ENCODE measurements at places on chromosomes 2 and 18. TPM values are rescaled to one million over a fixed set of nuclear protein-coding genes. Genes with fewer than 3 reads are reported as not detected.

DNA sequence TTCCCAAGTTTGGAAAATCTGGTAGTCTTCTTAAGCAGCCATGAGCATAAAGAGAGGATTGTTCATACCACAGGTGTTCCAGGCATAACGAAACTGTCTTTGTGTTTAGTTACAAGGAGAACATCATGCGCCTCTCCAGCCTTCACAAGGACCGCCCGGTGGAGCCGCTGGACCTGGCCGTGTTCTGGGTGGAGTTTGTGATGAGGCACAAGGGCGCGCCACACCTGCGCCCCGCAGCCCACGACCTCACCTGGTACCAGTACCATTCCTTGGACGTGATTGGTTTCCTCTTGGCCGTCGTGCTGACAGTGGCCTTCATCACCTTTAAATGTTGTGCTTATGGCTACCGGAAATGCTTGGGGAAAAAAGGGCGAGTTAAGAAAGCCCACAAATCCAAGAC, 6.0 kb upstream of the MROH2A start:
- no peak for DNase-seq

- no peak for DNase-seq
Observed at GRCh38 chr2:132909427-132909826, 239.4 kb upstream of the LYPD1 start.

GRCh38 chr18:34757666-34758065, 47.6 kb downstream of the DTNA start:
- no peak for DNase-seq

- DNase-seq = no peak
Observed at GRCh38 chr2:26618611-26619010, 22.6 kb downstream of the CIB4 start.

- DNase-seq = peak; percentile 52
Observed at GRCh38 chr2:6960659-6961058, 43.4 kb downstream of the RNF144A start.

DNA sequence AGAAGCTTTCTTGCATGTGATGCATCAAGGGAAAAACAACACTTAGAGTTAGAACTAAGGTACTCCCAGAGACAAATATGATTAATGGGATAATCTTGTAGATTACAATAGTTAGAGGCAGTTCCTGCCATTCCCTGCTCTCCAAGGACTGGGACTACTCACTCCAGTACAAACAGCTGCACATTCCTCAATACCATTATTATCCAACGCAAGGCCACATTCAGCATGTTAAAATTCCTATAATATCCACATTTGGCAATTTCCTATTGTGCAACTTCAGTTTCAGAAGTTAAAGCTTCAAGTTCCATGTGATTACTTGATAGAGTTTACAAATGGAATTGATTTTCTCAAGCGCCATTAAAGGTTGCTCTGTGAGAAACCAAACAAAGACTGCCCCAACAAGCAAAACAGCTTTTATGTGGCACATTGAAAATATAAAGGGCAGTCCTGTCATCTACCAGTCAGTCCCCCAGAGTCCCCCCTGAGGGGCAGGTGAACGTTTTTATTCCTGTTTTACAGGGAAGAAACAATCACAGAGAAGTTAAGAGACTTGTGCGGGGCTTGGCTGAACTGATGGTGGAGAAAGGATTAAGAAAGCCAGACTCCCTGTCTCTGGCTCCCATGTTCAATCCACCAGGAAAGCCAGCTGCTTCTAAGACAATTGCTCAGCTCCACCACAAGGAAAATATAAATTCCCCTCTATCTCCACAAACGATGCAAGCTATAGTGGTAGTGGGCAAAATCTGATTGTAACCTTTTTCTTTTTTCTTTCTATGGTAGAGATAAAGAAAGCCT, 72.6 kb downstream of the TXNL1 start:
- DNase-seq = no peak

- peak; percentile 10 for DNase-seq
Observed at GRCh38 chr2:181978351-181979150, 7.1 kb upstream of the PPP1R1C start.

- DNase-seq = peak; percentile 88
Observed at GRCh38 chr18:3790703-3791102, 340.7 kb downstream of the TGIF1 start.

- no peak for DNase-seq
Observed at GRCh38 chr2:144824306-144825080, 304.6 kb upstream of the ZEB2 start.

DNA sequence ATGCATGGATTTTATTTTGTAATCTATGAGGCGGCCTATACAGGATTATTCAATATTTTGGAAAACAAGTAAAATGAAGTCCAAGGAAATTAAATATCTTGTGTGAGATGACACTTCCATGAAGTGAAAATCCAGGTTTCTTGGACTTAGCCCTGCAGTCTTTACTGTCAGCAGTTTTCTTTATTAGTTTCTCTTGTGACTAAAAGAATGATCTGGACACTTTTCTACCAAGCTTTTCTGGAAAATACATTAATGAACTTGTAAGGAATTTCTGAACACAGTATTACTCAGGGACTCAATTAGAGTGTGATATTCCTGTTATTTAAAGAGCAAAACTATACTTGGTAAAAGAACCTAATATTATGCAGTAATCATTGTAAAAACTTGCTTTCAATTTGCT, 610.4 kb upstream of the SLC8A1 start:
- DNase-seq = no peak

GRCh38 chr2:233011702-233012131, 1.3 kb downstream of the NGEF start:
- DNase-seq = no peak

GRCh38 chr2:241372361-241372992, 16.4 kb downstream of the FARP2 start:
- no peak for DNase-seq

DNA sequence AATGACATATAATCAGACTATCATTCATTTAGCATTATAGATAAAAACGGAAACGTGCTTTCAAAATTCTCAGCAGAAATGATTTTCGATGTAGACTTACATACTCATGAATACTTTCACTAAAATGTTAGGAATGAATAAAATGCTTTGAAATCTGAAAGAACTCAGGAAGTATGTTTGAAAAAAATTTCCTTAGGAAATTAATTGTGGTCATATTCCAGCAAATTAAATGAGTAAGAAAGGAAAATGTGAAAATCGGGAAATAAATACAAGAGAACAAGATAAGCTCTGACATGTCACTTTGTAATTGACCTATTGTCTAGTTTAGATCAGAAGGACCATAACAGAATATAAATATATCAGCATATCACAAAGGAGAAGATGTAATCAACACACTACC, 981.0 kb upstream of the CDH2 start:
- peak; percentile 25 for DNase-seq

- DNase-seq = no peak
Observed at GRCh38 chr2:201908901-201909300, 102.6 kb downstream of the CDK15 start.

DNA sequence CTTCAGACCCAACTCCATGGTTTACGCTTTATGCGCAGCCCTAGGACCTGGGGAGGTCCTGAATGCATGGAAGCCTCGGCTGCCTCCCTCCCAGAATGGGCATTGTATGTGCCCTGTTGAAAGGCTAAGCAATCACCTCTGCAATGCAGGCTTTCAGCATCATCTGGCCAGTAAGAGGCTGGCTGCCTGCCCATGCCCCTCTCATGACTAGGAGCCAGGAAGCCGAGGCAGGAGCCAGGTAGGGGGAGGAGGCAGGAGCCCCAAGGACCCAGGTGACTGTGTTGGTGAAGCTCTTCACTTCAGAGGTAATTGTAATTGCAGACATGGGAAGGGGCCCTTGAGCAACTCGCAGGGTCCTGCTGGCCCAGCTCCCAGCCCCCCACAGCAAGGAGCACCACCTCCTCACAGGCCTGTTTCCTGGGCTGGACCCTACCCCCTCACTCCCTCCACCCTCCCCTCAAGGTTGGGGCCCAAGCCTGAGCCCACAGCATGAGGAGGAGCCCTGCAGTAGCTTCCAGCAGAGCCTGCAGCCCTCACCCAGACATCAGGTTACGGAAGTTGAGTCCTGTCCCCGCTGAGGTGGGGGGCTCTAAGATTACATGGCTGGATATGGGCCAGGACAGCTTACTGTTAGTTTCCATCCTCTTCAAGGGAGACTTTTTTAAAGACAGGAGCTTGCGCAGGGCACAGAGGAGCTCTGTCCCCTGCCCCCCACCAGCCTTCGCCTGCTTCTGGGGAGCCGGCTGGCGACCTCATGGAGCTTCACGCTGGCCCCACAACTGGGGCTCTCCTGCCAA, 21.9 kb downstream of the CRACDL start:
- no peak for DNase-seq

DNA sequence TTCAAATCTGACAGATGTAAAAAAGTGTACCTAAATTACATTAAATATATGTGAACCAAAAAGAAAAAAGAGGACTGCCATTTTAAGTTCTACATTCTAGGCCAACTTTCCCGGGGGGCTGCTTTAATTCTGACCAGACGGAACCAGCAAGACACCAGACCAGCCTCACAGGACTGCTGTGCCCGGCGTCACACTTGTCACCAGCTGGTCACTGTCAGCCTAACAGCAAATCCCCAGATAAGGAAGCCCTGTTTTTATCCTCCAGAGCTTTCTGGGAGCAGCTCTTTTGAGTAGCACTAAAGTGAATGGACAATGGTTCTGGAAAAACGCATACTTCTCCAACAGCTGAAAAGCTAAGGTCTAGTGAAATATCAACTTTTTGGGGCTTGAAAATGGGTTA, 35.6 kb downstream of the CYB5A start:
- DNase-seq = no peak

DNA sequence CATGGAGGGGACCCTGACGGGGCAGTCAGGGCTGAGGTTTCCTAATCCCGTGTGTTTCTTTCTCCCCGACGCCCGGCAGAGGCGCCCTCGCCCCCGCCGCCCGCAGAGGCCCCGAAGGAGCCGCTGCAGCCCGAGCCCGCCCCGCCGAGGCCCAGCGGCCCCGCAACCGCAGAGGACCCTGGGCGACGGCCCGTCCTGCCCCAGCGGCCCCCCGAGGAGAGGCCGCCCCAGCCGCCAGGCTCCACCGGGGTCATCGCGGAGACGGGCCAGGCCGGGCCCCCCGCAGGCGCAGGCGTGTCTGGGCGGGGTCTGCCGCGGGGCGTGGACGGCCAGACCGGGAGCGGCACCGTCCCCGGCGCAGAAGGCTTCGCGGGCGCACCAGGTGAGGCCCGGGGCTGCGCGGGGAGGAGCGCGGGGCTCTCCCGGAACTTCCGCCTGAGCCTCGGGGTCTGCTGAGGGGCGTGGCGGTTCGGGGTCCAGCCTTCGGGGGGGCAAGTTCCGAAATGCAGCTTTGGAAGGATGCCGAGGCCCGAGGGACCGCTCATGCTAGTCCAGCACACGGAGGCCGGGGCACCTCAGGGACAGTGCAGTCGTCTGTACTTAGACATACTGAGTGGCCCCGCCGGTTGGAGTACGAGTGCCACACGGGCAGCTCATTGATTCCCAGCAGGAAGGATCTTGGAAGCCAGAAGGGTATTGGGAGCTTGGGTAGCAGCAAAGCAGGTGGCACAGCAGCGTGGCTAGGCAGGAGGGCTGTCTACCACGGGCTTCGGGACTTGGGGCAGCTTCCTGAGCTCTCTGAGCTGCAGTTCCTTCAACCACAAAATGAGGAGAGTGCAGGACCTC, 60.1 kb downstream of the EMILIN2 start:
- peak; percentile 18 for DNase-seq

GRCh38 chr18:62957885-62958472, 242.6 kb downstream of the PHLPP1 start:
- peak; percentile 72 for DNase-seq

DNA sequence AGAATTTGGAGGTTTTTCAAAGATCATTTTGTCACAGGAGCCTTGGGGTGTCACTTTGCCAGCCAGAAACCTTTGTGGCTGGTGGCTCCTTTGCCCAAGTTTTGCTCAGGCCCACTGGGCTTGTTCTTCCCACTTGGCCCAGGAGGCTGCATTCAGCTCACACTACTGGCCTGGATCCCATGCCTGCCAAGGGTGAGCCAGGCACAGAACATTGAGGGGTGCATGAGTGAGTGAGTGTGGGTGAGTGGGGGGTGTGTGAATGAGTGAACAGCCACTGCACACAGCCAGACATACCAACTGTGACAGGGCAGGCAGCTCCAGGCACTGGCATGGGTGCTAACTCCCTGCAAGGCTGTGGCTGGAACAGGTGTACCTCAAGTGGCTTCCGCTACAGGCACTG, 39.6 kb downstream of the FAM171B start:
- DNase-seq = no peak

GRCh38 chr2:191846515-191847476, at the start of gene CAVIN2:
CAVIN2 (minus strand) TSS chr2:191847088; CDS start chr2:191846925, 163 bp downstream.
- DNase-seq = peak; percentile 99

DNA sequence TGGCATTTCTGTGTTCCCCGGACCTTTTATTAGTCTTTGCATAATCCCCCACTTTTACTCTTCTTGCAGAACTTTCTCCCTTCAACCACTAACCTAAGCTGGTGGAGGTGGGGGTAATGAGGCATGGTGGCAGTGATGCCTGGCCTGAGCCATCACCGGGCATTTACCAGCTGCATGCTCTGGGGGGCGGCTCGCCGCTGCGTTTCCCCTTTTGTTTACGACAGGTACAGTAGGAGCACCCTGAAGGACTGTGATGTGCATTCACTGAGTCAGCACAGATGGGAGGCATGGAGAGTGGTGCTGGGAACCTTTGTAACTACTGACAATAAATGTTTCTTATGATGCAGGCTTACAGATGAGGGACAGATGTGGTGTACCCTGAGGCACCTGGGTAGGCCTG, 46.9 kb downstream of the PLEKHB2 start:
- no peak for DNase-seq

- no peak for DNase-seq
Observed at GRCh38 chr2:34719206-34719605, 1120.1 kb upstream of the FAM98A start.

- no peak for DNase-seq
Observed at GRCh38 chr18:44197832-44198611, 482.7 kb upstream of the SETBP1 start.

GRCh38 chr2:220980966-220981675, 591.0 kb downstream of the EPHA4 start:
- DNase-seq = no peak

GRCh38 chr2:44753552-44754285, 187.8 kb upstream of the SIX3 start:
- no peak for DNase-seq

GRCh38 chr2:88856409-88857135, 165.1 kb downstream of the RPIA start:
- DNase-seq = no peak

DNA sequence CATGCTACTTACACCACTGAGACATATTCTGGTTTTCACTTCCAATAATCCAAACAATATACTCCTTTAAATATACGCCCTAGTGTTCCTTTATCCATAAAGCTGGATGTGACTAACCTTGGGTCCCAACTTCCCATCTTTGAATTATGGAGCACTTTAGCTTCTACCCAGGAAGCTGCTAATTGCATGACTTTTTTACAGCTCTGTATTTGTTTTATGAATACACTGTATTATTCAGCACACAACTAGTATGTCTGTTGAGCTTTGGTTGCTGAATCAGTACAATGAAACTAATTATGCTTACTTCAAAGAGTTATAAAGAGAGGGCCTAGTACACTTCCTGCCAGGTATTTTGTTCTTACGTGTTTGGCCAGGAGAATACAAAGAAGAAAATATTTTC, 118.5 kb downstream of the BAZ2B start:
- DNase-seq = peak; percentile 28

GRCh38 chr18:48152549-48152948, 222.1 kb upstream of the SMAD2 start:
- DNase-seq = peak; percentile 7

Gene TRIM54
- total RNA-seq = 1.2 TPM

Gene GRB14
- 1.2 TPM for total RNA-seq

Gene SNTG2
- total RNA-seq = 0.79 TPM

Gene NFATC1
- 20.8 TPM for total RNA-seq

Gene LRRC30
- total RNA-seq = not detected

Gene LOXHD1
- not detected for total RNA-seq

Gene TMEM185B
- 19.2 TPM for total RNA-seq

Gene ERICH2
- not detected for total RNA-seq

Gene ERCC3
- 28.8 TPM for total RNA-seq

Gene SCN9A
- under 0.01 TPM for total RNA-seq

Gene FER1L5
- total RNA-seq = not detected

Gene COPS7B
- 8.1 TPM for total RNA-seq

All from lung microvascular endothelial cell (primary cell).